Activated T-helper 1 cell treated with Interleukin-2 at 50 U/mL for 16 hours (primary cell): ENCODE measurements at places on chromosomes 2 and 18.
A peak's percentile ranks its signal among the peaks of the same experiment; 100 is the strongest.

- DNase-seq = peak; percentile 20
Observed at GRCh38 chr2:156333951-156334495, 1.5 kb upstream of the NR4A2 start.

DNA sequence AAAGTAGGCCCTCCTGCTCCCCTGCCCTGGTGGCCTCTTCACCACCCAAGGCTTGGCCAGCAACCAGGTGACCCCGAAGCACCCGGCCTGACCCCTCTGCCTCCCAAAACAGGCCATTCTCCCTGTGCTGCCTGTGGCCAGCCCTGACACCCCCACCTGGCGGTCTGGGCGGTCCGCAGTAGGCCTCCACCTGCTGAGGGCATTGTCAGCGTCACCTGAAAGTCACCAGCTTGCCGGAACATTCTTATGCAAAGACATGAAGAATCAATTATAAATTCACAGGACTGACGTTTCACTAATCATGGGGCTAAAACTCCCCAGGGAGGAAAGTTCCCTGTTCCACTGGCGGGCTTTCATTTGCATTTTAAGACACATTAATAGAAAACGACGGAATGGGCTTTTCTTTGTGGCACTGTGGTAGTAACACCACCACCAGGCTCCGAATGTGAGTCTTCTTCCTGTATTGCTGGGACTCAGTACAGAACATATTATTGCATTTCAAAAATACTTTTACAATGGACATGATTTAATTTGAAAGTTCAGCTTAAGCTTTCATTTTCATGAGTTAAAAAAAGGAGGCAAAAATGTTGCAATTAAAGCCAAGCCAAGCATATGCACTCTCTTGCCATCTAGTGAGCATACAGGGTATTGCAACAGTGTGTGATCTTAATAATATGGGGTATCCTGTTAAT is 57.4 kb downstream of the ADI1 start:
- DNase-seq = no peak

- DNase-seq = no peak
Observed at GRCh38 chr2:196170213-196170605, 1.2 kb downstream of the STK17B start.

- DNase-seq = no peak
Observed at GRCh38 chr2:133768256-133768655, 200.0 kb upstream of the NCKAP5 start.

- DNase-seq = no peak
Observed at GRCh38 chr2:108927936-108928659, 60.9 kb downstream of the EDAR start.

GRCh38 chr18:80044072-80044471 is 9.8 kb downstream of the RBFA start:
- no peak for DNase-seq

DNA sequence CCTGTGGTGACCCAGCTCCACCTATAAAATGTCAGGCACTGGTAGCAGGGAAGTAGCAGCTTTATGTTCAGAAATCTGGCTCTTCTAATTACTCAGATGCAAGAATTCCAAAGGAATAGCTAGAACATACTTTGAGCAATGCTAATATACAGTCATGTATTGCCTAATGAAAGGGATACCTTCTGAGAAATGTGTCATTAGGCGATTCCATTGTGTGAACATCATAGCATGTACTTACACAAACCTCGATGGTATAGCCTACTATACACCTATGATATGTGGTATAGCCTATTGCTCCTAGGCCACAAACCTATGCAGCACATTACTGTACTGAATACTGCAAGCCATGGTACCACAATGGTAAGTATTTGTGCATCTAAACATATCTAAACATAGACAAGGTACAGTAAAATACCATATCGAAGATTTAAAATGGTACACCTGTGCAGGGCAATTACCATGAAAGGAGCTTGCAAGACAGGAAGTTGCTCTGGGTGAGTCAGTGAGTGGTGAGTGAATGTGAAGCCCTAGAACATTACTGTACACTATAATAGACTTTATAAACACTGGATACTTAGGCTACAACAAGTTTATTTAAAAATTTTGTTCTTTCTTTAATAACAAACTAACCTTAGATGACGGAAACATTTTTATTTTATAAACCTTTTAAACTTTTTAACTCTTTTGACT is 50.3 kb upstream of the ETAA1 start:
- DNase-seq = no peak

DNA sequence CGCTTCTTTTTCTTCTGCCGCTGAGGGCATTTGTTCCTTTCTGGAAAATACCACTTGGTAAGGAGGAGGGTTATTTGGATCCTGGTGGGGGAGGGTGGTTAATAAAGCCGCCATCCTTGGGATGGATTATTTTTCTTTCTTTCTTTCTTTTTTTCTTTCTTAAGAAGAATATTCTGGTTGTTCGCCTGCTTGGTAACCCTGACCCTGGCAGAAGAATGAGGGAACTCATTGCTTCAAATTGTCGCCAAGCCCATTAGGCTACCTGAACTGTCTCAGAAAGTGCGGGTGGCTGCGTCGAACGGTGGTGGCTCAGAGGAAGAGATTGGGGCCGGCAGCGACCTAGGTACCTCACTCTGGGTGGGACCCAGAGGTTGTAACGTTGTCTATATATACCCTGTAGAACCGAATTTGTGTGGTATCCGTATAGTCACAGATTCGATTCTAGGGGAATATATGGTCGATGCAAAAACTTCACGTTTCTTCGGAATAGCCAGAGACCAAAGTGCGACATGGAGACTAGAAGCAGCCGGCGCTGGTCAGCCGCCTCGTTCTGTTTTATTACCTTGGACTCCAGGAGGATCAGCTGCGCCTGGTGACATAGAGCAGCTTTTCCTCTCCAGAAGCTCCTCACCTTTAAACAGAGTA is 1.3 kb upstream of the HOXD4 start:
- no peak for DNase-seq

DNA sequence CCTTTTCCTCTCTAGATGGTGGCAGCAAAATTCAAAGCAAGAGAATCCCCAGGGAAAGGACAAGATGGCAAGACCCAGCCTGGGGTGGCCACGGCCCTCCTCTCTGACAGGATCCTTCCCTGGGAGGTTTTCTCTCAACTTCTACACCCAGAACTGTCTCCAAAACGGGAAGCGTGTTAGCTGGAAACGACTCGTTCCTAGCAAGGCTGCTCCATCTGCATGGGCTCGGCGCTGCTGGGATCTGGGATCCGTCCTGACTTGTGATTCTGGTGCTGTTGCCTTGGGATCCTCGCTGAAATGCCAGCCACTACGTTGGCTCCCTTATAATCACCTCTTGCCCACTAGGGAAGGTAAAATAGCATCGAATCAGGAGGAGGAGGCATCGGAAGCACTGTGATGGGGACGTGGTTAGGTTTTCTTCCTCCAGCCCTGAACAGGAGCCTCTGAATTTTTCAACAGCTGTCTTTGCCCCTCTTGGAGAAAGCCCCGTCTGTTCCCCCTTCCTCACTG is 514.8 kb upstream of the MYT1L start:
- DNase-seq = no peak
